ENCODE measurements at places on chromosomes 3 and 15. TPM values are rescaled to one million over a fixed set of nuclear protein-coding genes. Genes with fewer than 3 reads are reported as not detected.

The CADM2 gene
- 0.76 TPM for total RNA-seq

GRCh38 chr15:88624971-88625490 lies 3.9 kb downstream of the AEN start:
- no peak for DNase-seq

GRCh38 chr3:66443118-66443803 lies 57.6 kb downstream of the LRIG1 start:
- no peak for DNase-seq

DNA sequence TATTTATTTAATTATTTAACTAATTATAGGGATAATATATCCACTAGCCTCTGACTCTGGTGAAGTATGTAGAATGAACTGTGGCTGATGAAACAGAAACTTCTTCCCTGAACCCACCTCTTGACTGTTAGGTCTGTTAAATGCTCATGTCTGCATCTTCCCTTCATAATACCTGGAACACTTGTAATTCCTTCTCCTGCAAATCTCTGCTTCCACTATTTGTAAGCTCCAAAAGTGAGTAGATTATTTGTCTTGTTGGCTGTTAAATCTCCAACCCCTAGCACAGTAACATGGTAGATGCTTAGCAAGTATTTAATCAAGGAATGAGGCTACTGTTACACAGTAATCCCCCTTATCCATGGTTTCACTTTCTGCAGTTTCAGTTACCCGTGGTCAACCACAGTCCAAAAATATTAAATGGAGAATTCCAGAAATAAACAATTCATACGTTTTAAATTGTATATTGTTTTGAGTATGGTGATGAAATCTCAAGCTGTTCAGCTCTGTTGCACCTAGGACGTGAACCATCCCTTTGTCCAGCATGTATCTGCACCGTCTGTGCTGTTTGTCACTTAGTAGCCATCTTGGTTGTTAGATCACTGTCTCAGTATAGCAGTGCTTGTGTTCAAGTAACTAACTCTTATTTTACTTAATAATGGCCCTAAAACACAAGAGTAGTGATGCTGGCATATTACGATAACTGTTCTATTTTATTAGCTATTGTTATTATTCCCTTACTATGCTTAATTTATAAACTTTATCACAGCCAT lies 5.7 kb downstream of the TTBK2 start:
- no peak for DNase-seq

The PP2D1 gene
- not detected for total RNA-seq

GRCh38 chr3:2154621-2155020 lies 56.0 kb downstream of the CNTN4 start:
- no peak for DNase-seq

DNA sequence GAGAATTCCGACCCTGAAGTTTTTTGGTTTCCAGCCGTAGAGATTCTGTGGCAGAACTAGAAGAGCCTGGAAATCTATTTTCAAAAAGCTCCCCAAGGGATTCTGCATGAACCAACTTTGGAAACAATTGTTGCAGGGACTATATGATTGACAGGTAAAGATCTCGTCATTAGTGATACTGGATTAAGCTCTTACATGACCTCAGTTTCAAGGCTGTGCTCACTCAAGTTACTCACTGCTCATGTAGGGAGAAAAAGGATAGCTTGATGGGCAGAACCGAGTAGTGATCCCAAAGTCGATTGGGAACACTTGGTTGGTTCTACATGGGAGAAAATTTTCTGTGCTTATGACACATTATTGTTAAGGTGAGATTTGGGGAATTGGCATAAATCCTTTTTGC lies 142.3 kb upstream of the RASGRP1 start:
- no peak for DNase-seq

DNA sequence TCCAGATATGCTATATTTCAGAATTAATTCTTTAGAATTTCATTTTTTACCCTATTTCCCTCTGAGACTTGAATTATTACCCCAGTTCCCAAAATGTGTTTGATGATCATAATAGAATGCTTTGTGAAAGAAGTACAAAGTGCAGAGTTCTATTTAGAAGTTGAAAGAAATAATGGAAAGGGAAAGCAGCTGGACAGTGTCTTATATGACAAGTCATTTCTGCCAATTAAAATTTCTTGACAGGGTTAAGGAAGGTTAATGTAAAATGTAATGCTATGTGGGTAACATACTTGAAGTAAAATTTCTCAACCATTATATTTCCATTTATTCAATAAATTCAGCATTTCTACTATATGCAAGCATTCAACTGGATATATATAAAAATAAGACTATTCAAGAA lies 33.1 kb downstream of the FGF7 start:
- no peak for DNase-seq

The CCDC39 gene
- not detected for total RNA-seq
